ENCODE measurements at places on chromosomes 7 and 10.

GRCh38 chr7:18768256-18768655 lies 272.7 kb downstream of the HDAC9 start:
- no peak for DNase-seq

- DNase-seq = no peak
Measured at GRCh38 chr10:130025811-130026485, 61.9 kb upstream of the EBF3 start.

DNA sequence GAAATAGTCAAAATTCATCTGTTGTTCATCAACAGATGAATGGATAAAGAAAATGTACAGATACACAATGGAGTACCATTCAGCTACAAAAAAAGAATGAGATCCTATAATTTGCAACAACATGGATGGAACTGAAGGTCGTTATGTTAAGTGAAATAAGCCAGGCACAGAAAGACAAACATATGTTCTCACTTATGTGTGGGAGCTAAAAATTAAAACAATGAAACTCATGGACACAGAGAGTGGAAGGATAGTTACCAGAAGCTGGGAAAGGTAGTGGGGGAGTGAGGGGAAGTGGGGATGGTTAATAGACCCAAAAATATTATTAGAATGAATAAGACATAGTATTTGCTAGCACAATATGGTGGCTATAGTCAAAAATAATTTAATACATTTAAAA lies 70.0 kb upstream of the KCNMA1 start:
- no peak for DNase-seq

GRCh38 chr7:129258649-129259389 lies 34.0 kb downstream of the AHCYL2 start:
- no peak for DNase-seq

DNA sequence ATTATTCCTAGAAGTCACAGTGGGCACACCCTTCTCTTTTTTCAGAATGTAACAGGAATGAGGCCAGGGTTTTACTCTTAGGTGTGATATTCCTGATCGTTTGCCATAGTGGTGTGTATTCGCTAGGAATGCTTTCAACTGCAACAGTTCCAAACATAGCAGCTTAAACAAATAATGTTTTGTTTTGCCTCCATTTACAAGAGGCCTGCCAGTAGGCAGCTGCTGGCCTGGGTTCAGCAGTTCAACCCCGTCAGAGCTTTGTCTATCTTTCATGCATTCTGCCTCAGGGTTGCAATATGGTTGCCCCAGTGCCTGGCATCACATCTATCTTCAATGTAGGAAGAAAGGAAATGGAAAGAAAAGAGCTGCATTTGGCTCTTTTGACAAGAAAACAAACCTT lies 21.7 kb upstream of the RET start:
- DNase-seq = no peak

- DNase-seq = no peak
Measured at GRCh38 chr7:35565927-35566326, 129.0 kb downstream of the HERPUD2 start.

GRCh38 chr10:122056431-122057094 lies 67.6 kb downstream of the TACC2 start:
- no peak for DNase-seq

DNA sequence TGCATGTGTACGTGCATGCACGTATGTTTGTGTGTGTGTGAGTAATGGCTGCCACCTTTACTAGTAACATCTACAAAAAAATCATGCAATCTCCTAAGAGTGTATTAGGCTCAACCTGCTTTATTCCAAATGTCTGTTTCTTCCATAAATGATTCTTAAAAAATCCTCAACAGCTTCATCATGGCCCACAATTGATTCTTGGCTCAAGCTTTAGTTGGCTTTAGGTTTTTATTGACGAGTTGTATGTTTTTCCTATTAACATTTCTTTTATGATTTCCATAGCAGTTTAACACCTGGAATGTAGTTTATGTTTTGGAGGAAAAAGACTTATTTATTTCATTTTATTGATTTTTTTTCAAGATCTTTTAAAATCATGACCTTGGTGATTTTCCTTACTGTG lies 121.9 kb upstream of the RAB18 start:
- DNase-seq = no peak

GRCh38 chr7:104442481-104442880 lies 114.1 kb downstream of the LHFPL3 start:
- DNase-seq = no peak

- DNase-seq = no peak
Measured at GRCh38 chr7:155764438-155764793, 47.8 kb downstream of the SHH start.

DNA sequence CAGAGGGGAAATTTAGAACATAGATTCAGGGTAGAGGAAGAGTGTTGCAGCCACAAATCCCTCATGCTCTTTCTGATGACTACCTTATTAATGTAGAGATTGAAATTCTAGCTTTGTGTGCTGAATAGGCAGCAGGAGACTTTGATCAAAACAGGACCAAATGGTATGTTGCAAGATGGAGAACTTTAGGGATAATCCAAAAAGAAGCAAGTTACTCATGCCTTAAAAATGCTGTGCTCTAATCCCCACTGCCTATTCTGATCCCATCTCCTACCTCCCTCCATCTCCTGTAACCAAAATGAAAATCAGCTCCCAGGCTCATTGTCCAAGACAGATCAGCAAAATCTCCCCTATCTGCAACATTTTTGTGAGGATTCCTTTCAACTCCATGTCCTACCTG lies 31.3 kb downstream of the CH25H start:
- no peak for DNase-seq

DNA sequence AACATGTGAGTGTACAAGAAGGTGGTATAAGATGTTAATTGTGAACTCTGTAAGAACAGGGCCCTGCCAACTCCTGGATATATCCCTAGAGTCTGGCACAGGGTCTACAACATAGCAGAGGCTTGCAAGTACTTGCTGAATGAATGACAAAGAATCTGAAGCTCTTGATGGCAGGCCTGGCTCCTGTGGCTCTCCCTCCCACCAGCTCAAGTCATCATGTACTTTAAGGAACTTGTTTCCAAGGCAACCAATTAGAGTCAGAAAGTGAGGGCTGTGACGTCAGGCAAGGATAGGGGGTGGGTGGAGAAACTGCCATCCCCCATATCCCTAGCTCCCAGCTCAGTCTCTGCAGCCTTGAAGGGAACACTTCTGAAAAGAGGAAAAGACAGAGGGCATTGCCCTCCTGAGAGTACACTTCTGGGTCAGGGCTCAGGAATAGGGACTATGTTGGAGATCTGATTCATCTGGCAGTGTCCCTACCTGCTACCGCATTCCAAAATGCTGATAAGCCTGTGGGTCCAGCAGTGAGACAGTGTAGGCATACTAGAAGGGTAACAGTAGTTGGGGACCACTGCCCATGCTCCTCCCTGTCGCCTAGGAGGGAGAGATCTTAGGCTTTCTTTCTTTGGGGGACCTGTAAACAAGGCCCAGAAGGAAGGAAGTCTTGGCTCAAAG lies 34.6 kb upstream of the BTRC start:
- no peak for DNase-seq

- DNase-seq = no peak
Measured at GRCh38 chr10:114629824-114630730, 28.0 kb downstream of the ABLIM1 start.

DNA sequence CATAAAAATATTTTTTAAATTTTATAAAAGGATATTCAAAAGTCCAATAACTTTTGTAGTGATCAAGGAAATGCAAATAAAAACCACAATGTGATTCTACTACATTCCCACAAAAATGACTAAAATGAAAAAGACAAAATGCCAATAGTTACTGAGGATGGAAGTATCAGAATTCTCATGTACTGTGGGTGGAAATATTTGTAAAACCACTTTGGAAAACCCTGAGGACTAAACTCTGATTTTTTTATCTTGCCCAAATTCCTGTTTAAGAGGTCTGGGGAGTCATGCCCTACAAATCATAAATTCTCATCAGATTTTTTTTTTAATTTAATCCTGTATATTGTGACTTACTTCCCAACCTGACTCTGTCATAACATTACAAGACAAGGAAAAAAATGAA lies 9.8 kb upstream of the SEMA3D start:
- no peak for DNase-seq

All from hematopoietic multipotent progenitor cell treated with erythropoietin and hydrocortisone succinate and interleukin-3 and kit ligand, for 6 days (in vitro differentiated cells).